ENCODE measurements at places on chromosomes 2 and 18.

DNA sequence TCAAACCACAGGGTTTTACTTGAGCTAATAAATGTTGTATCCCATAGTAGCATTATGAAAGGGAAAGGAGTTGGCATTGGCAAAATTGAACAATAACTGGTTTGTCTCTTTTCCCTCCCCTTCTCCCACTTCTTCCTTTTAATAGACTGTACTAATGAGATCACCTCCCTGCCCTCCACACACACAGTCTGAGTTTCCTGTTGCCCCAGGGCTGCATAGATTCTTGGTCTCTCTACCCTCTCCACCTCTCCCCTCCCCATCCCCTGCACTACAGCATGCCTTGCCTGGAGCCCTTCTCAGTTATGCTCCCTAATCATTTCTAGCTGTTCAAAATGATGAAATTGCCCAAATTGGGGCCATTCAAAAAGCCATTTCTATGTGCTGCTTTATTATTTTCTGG, 37.2 kb upstream of the NEMP2 start:
- H3K36me3 ChIP-seq = peaks cover 14% of the 10 kb centered on the region
- no peak for DNase-seq
- H3K27ac ChIP-seq = no peak overlapping the region
- H3K4me1 ChIP-seq = peaks cover 18% of the 10 kb centered on the region
- H3K4me3 ChIP-seq = no peak overlapping the region

DNA sequence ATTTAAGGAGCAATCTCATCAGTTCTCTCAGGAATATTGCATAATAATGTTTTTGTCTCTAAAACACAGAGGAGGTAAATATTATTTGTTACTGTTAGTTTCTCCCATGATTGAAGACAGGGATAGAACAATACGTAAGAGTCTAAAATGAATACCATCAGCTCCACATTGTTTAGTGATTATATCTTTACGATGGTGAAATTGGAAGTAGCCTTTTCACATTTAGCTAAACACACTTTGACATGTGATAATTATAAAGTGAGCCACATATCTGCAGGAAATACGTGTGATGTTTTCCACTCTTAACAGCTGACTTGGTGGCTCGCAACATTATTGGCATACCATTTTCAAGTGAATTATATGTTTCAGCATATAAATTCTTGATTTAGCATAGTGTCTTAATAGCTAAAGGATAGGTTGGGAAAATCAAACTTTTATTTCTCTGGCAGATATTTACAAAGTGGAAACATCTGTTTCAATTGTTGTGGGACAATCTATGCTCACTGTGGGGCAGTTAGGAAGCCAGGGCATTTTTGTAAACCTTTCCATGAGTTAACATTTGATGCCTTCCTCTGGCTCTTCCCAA, 208.1 kb upstream of the RASGRP3 start:
- peaks cover 4% of the 10 kb centered on the region for H3K36me3 ChIP-seq
- peaks cover 8% of the 10 kb centered on the region for H3K27me3 ChIP-seq
- H3K4me1 ChIP-seq = peaks cover 5% of the 10 kb centered on the region
- no peak overlapping the region for H3K4me3 ChIP-seq
- no peak overlapping the region for H3K27ac ChIP-seq

GRCh38 chr2:169090133-169090820, 20.9 kb downstream of the DHRS9 start:
- H3K36me3 ChIP-seq = peaks cover 10% of the 10 kb centered on the region
- H3K27me3 ChIP-seq = peaks cover 3% of the 10 kb centered on the region
- DNase-seq = no peak
- no peak overlapping the region for H3K4me3 ChIP-seq

GRCh38 chr2:42607101-42607637, 38.7 kb downstream of the MTA3 start:
- H3K4me1 ChIP-seq = no peaks in the 10 kb centered on the region
- H3K27me3 ChIP-seq = no peaks in the 10 kb centered on the region
- no peaks in the 10 kb centered on the region for H3K36me3 ChIP-seq
- no peak overlapping the region for H3K27ac ChIP-seq
- H3K4me3 ChIP-seq = no peak overlapping the region

GRCh38 chr18:13328213-13328612, 109.7 kb downstream of the LDLRAD4 start:
- DNase-seq = no peak
- no peaks in the 10 kb centered on the region for H3K36me3 ChIP-seq
- H3K27me3 ChIP-seq = peaks cover 9% of the 10 kb centered on the region
- no peaks in the 10 kb centered on the region for H3K4me1 ChIP-seq

GRCh38 chr2:234136461-234136860, 86.0 kb downstream of the SPP2 start:
- H3K27ac ChIP-seq = peak overlapping the region; percentile 78
- H3K36me3 ChIP-seq = no peaks in the 10 kb centered on the region
- DNase-seq = no peak
- no peaks in the 10 kb centered on the region for H3K27me3 ChIP-seq
- H3K4me1 ChIP-seq = peaks cover 28% of the 10 kb centered on the region
- no peak overlapping the region for H3K4me3 ChIP-seq

GRCh38 chr2:25724756-25725155, 51.4 kb upstream of the DTNB start:
- peaks cover 6% of the 10 kb centered on the region for H3K4me1 ChIP-seq
- peaks cover 9% of the 10 kb centered on the region for H3K27me3 ChIP-seq
- no peaks in the 10 kb centered on the region for H3K36me3 ChIP-seq
- no peak overlapping the region for H3K4me3 ChIP-seq

DNA sequence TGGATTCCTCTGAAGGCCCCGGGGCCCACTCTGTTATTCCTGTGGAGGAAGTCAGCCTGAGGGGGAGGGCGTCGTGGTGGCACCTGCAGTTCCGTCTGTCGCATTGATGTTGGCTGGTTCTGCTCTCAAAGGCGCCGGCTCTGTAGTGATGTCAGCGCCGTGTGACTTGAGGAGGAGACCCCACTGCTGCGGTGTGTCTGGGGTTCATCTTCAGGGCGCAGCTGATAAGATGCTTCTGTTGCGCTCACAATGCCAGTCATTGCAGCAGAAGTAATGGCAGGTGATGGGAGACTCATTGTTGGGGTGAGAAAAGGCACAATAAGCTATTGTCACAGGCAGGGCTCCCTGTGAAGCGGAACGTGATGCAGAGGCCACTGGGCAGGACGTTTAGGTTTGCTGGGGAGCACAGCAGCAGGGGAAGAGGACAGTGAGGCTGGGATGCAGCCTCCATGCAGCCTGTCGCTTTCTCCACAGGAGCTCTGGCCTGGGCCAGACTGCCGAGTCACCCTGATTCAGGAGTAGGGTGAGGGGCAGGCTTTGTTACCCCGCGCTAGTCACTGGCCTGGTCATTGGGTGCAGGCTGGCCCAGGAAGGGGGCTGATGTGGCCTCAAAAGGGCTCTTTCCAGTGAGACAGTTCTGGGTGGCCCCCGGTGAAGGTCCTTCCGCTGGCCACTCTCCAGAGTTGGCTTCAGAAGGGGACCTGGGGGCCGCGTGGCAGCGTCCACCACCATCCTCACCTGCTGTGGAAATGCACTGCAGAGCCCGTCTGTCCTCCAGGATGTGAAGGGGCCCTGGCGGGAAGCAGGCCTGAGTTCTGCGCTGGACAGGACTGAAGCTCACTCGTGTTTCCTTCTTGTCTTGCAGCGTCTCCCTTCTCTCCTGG, 42.9 kb downstream of the SH3BP4 start:
- no peak overlapping the region for H3K27ac ChIP-seq
- H3K27me3 ChIP-seq = peaks cover 8% of the 10 kb centered on the region
- no peak for DNase-seq
- no peaks in the 10 kb centered on the region for H3K4me1 ChIP-seq

Measured in natural killer cell treated with Interleukin-12 subunit alpha and Interleukin-12 subunit beta and Interleukin-15 and Interleukin-18, amount 100 ng/mL, for 72 hours (primary cell).